ENCODE measurements at places on chromosomes 5 and 9. TPM values are rescaled to one million over a fixed set of nuclear protein-coding genes. Genes with fewer than 3 reads are reported as not detected.

The TLX3 gene
- not detected for total RNA-seq

The GALNT10 gene
- 63.1 TPM for total RNA-seq

The SH3GL2 gene
- 0.09 TPM for total RNA-seq

The FAM170A gene
- total RNA-seq: not detected

The SPATA31C2 gene
- not detected for total RNA-seq

The SLU7 gene
- 45.2 TPM for total RNA-seq

The FOXD4L5 gene
- total RNA-seq: not detected

The HAVCR2 gene
- 0.52 TPM for total RNA-seq

The TXNDC8 gene
- total RNA-seq: not detected

The PPP2R2B gene
- total RNA-seq: 0.15 TPM

The PLCXD3 gene
- total RNA-seq: 0.31 TPM

The PTGES gene
- 92.3 TPM for total RNA-seq

The SLC25A2 gene
- not detected for total RNA-seq

The CER1 gene
- total RNA-seq: not detected

The CAMK4 gene
- total RNA-seq: 0.09 TPM

The OR2V1 gene
- not detected for total RNA-seq

The CDC20B gene
- 0.16 TPM for total RNA-seq

The PCDHGA10 gene
- 0.01 TPM for total RNA-seq

The IL13 gene
- total RNA-seq: not detected

The ZFP2 gene
- 0.07 TPM for total RNA-seq

The SMAD5 gene
- 19.2 TPM for total RNA-seq

The ZFP37 gene
- 1.6 TPM for total RNA-seq

The MLANA gene
- not detected for total RNA-seq

The CKMT2 gene
- total RNA-seq: not detected

The UBTD2 gene
- 13.6 TPM for total RNA-seq

The PTGS1 gene
- total RNA-seq: 0.82 TPM

The FCN1 gene
- not detected for total RNA-seq

The FCN2 gene
- total RNA-seq: not detected

The SLC2A6 gene
- total RNA-seq: 21.2 TPM

The SLC1A3 gene
- not detected for total RNA-seq

The INPP5E gene
- total RNA-seq: 20.0 TPM

The QRFP gene
- not detected for total RNA-seq

The NFIL3 gene
- 13.6 TPM for total RNA-seq

The GCNT4 gene
- total RNA-seq: 0.47 TPM

The BSPRY gene
- total RNA-seq: not detected

The PROP1 gene
- total RNA-seq: not detected

The FAF2 gene
- total RNA-seq: 47.0 TPM

The ANKRD18A gene
- total RNA-seq: 15.7 TPM

The ORM2 gene
- not detected for total RNA-seq

The DOK3 gene
- total RNA-seq: 4.7 TPM

The PTPRD gene
- 0.26 TPM for total RNA-seq

The PCDHA1 gene
- total RNA-seq: 0.21 TPM

The UNC5A gene
- total RNA-seq: 0.23 TPM

The C5orf58 gene
- total RNA-seq: not detected

The TNC gene
- 1.2 TPM for total RNA-seq

The COL23A1 gene
- not detected for total RNA-seq

The PCSK1 gene
- 0.22 TPM for total RNA-seq

The SH3RF2 gene
- 3.0 TPM for total RNA-seq

The CEP72 gene
- total RNA-seq: 10.7 TPM

The MAP3K1 gene
- 1.7 TPM for total RNA-seq

The ITK gene
- 0.19 TPM for total RNA-seq

The SCGB3A2 gene
- total RNA-seq: not detected

The TAS2R1 gene
- total RNA-seq: not detected
